ENCODE measurements at places on chromosomes 12 and 14.

DNA sequence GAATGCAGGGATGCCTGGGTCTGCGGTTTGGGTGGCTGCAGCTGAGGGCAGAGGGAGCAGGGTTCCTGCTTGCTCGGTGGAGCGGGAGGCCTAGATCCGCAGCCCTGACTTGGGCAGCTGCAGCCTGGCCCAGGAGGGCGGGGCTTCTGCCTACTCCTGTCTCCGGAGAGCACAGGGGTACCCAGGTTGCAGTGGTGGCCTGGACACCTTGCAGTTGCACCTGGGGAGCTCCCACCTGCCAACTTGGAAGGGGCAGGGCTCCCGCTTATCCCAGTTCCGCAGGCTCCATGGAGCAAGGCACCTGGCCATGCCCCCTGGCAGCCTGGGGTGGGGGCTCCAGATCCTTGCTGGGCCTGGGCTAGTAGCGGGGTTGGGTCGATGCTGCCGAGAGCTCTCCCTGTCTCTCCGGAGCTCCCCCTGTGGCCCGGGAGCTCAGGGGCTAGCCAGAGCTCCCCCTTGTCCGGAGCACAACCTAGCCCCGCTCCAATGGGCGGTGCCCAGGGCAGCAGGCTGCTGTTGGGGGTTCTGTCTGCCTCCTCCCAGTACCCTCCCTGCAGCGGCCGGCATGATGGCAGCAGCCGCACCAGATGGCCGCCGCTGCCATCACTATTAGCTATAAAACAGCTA, 136.4 kb downstream of the PTPRR start:
- no peaks in the 10 kb centered on the region for H3K36me3 ChIP-seq
- no peak overlapping the region for H3K4me3 ChIP-seq
- DNase-seq = no peak
- H3K27ac ChIP-seq = no peak overlapping the region

- H3K4me3 ChIP-seq = no peak overlapping the region
- DNase-seq = no peak
- no peaks in the 10 kb centered on the region for H3K4me1 ChIP-seq
- H3K27me3 ChIP-seq = no peaks in the 10 kb centered on the region
- H3K36me3 ChIP-seq = no peaks in the 10 kb centered on the region
Measured at GRCh38 chr14:29355331-29355730, 572.3 kb downstream of the PRKD1 start.

DNA sequence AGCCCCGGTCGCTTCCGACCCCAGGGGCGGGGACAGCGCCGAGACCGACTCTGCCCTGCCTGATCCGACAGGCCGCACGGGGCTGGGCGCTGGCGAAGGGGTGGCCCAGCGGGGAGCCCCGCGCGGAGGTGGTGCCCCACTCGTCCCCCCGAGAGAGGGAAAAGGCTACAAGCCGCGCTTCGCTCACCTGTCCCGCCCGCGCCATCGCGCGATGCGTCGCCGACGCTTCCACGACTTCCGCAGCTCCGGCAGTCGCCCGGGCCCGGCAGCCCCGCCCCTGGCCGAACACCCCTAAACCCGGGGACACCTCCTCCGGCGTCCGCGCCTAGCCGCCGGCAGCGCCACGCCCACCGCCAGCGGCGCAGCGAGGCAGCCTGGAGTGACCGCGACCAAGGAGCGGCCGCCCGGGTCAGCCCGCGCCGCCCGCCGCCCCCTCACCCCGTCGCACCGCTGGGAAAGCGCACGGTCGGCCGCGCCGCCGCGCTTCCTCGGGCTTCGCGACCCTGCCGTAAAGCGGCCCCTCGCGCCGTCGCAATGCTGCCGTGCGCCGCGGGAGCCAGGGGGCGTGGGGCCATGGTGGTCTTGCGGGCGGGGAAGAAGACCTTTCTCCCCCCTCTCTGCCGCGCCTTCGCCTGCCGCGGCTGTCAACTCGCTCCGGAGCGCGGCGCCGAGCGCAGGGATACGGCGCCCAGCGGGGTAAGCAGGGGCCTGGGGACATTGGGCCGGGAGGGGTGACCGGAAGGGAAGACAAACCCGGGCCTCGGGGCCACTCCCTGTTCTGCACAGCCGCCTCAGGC, at the start of the genes BAG5 and COA8:
Gene BAG5, minus strand, starts transcription at position 229 of the 797 bp plus-strand sequence. CDS start 1,493 bp downstream, outside the sequence.
Gene COA8, plus strand, starts transcription at position 532 of the 797 bp plus-strand sequence. Its CDS starts 42 bp downstream, at position 574.
- H3K27me3 ChIP-seq = no peaks in the 10 kb centered on the region
- H3K4me3 ChIP-seq = peak within 1 kb of the TSS; percentile 81
- DNase-seq = peak; percentile 90
- H3K27ac ChIP-seq = peak within 1 kb of the TSS; percentile 96
- H3K36me3 ChIP-seq = peaks cover 25% of the 10 kb centered on the region
- H3K4me1 ChIP-seq = peaks cover 46% of the 10 kb centered on the region

DNA sequence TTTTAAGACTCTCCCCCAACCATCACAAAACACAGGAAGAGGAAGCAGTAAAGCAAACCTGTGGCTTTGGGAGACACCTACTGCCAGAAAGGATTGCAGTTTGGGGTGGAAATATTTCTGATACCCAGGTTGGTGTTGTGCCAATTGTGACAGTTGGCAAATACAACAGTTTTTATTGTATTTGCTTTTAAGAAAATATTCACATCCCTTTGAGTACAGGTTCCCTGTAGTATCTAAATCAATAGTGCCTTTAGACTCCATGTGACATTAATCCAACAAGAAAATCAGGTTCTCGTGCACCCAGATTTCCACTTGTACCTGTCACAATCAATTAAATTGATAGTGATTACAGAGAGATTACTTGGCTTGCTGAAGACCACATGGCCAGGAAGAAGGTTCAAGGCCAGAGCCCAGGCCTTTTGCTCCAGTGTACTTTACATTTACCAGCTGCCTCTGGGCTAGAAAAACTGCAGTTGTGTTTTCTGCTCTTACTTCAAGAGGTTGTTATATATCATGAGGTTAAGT, 361.2 kb downstream of the ATP23 start:
- H3K4me3 ChIP-seq = no peak overlapping the region
- H3K27me3 ChIP-seq = no peaks in the 10 kb centered on the region
- no peak for DNase-seq
- no peaks in the 10 kb centered on the region for H3K4me1 ChIP-seq
- H3K36me3 ChIP-seq = no peaks in the 10 kb centered on the region
- H3K27ac ChIP-seq = no peak overlapping the region

DNA sequence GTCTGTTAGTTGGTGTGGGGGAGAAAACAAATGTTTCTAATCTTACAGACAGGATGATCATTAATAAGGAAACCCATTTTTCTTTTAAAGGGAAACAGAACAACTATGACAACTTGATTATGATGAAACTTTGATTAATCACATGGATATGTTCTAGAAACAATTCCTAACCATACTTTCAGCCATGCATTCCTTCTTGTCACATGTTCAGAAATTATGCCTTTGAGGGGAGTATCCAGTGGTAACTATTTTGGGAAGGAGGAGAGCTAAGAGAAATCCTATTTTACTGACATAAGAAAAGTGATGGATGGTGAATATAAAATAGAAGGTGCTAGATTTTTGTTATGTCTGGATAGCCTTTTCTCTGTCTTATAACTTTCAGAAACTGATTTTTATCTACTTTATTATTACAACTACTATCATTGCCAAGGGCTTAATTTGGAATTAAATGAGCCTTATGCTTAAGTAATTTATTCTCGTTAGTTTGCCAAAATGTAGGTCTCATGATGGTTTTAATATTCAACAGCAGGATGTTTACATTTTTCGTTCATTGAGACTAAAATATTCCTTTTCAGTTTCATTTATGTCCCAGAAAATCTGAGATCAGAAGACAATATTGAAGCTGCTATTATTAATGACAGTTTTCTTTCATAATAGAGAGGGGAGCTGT, 200.1 kb downstream of the TMTC2 start:
- H3K36me3 ChIP-seq = no peaks in the 10 kb centered on the region
- no peaks in the 10 kb centered on the region for H3K4me1 ChIP-seq
- no peak for DNase-seq
- H3K27me3 ChIP-seq = no peaks in the 10 kb centered on the region

DNA sequence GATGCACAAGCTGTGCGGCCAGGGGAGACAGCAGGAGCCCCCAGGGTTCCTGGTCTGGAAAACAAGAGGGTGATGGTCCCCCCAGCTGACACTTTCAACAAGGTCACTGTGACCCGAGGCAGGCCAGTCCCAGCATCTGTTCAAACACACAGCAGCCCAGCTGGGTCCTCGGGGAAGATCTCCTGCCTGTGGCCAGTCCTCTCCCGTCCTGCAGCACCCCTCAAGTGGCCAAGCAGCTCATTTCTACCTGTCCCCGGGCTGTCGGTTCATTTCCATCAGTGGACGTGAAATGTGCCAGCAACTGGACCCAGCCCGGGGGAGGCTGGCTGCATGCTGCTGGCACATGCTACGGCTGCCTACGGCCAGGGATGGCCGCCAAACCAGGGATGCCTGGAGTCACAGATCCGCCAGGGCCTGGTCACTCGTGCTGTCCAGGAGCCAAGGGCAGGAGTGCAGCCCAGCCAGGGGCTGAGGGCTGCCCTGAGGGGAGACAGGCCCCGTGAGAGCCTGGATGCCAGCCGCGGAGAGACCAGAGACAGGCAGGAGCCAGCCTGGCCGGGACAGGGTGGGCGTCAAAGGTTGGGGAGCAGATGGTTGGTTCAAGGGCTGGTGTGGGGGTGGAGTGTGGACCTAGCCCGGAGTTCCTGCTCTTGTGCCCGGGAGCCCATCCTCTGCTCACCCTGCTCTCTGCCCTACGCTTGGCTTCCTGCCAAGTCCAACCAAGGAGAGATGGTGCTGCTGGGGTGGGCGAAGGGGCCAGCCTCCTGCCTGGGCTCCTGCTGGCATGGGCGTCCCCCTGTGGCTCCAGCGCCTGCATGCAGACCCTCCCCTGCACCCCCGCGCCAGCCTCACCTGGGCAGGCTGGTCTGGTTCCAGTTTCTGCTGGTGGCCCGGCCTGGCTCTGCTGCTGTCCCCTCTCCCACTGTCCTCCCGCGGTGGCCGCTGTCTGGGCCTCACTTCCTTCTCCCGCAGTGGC, 143.8 kb downstream of the ADGRD1 start:
- H3K4me1 ChIP-seq = no peaks in the 10 kb centered on the region
- no peak overlapping the region for H3K4me3 ChIP-seq
- H3K36me3 ChIP-seq = no peaks in the 10 kb centered on the region
- no peak overlapping the region for H3K27ac ChIP-seq
- DNase-seq = no peak
- no peaks in the 10 kb centered on the region for H3K27me3 ChIP-seq

GRCh38 chr14:38350102-38350501, 94.2 kb upstream of the CLEC14A start:
- no peak for DNase-seq
- no peaks in the 10 kb centered on the region for H3K4me1 ChIP-seq
- H3K27me3 ChIP-seq = no peaks in the 10 kb centered on the region
- H3K36me3 ChIP-seq = no peaks in the 10 kb centered on the region
- no peak overlapping the region for H3K27ac ChIP-seq

- no peaks in the 10 kb centered on the region for H3K36me3 ChIP-seq
- H3K4me3 ChIP-seq = no peak overlapping the region
- H3K4me1 ChIP-seq = no peaks in the 10 kb centered on the region
- H3K27me3 ChIP-seq = no peaks in the 10 kb centered on the region
- no peak overlapping the region for H3K27ac ChIP-seq
Measured at GRCh38 chr12:114744691-114745090, 60.7 kb upstream of the TBX3 start.

GRCh38 chr12:111653596-111653995, 32.2 kb downstream of the BRAP start:
- DNase-seq = no peak
- H3K27me3 ChIP-seq = no peaks in the 10 kb centered on the region
- no peak overlapping the region for H3K27ac ChIP-seq

GRCh38 chr14:101118746-101119591, 215.4 kb upstream of the RTL1 start:
- no peak overlapping the region for H3K27ac ChIP-seq
- H3K4me3 ChIP-seq = no peak overlapping the region
- DNase-seq = peak; percentile 46
- H3K27me3 ChIP-seq = no peaks in the 10 kb centered on the region
- no peaks in the 10 kb centered on the region for H3K36me3 ChIP-seq
- no peaks in the 10 kb centered on the region for H3K4me1 ChIP-seq

DNA sequence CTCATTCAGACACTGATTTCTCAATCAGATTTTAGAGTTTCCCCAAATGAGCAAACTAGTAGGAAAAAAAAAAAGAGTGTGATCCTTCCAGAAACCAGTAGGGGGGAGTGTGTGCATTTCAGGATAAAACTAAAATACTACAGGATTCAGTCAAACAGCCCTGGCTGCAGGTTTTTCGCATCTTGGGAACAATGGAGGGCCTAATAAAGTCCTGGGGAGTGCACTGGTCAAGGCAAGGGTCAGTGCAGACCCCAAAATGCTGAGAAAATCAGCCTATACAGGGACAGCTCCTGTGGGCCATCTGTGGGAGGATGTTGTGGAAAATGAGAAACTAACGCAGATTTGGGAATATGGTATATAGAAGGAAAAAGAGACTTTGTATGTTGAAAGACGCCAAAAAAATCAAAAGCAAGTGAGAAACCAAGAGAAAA, 22.2 kb upstream of the ABCD4 start:
- H3K27ac ChIP-seq = no peak overlapping the region
- no peaks in the 10 kb centered on the region for H3K36me3 ChIP-seq
- no peaks in the 10 kb centered on the region for H3K4me1 ChIP-seq
- H3K27me3 ChIP-seq = no peaks in the 10 kb centered on the region

DNA sequence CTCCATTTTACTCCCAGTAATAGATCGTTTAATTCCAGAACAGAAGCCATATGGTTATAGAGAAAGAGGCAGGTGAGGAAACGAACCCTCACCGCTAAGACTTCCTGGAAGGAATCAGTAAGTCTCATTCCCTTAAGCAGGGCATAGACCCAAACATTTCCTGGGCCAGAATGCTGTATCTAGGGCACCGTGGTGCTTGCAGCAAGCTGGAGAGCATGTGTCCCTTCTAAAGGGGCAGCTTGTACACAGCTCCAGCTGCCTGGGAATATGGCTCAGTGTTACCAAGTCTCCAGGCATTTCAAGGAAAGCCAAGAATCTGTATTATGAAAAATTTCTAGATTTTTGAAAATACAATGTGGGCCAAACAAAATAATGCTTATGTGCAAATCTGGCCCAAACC, 73.4 kb downstream of the PPM1H start:
- DNase-seq = no peak
- peak overlapping the region; percentile 39 for H3K4me3 ChIP-seq
- no peaks in the 10 kb centered on the region for H3K4me1 ChIP-seq
- no peaks in the 10 kb centered on the region for H3K27me3 ChIP-seq

DNA sequence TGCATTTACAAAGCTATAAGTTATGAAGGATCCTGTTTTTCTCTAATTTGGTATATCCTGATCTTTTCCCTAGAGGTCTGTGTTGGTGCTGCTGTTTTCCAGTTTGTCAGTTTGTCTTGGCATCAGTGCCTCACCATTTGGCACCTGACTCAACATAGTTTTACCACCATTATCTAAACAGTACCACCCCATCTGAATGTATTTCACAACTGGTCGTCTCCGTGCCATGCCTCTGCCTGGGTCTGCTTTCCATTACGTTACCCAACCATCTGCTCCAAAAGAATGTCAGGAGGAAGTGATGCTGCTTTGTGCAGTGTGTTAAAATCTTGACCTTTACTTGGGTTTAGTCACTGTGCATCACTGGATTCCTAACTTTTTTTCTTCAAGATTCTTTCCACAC, 129.3 kb upstream of the RASSF8 start:
- DNase-seq = no peak
- peaks cover 7% of the 10 kb centered on the region for H3K4me1 ChIP-seq
- no peak overlapping the region for H3K27ac ChIP-seq
- H3K36me3 ChIP-seq = no peaks in the 10 kb centered on the region

- no peaks in the 10 kb centered on the region for H3K36me3 ChIP-seq
- H3K4me3 ChIP-seq = no peak overlapping the region
Measured at GRCh38 chr12:56084958-56085543, 5.1 kb downstream of the ERBB3 start.
